ENCODE measurements at places on chromosomes 4 and X.

DNA sequence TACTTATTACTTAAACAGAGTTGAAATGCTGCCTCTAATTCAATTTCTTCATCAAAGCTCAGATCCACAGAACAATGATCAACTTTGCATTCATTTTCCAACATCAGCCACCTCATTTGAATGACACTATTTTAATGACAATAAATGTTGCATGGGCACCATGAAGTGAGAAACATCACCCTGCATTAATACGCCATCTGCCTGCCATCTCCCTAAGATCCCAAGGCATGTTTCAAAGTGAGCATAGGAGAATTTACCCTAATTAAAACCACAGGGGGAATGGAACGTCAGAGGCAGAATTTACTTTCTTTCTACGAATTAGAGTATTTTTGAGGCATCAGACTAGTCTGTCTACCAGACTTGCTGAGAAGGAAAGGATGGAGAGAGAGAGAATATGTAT is 32.7 kb downstream of the NEXMIF start:
- DNase-seq, result no peak

DNA sequence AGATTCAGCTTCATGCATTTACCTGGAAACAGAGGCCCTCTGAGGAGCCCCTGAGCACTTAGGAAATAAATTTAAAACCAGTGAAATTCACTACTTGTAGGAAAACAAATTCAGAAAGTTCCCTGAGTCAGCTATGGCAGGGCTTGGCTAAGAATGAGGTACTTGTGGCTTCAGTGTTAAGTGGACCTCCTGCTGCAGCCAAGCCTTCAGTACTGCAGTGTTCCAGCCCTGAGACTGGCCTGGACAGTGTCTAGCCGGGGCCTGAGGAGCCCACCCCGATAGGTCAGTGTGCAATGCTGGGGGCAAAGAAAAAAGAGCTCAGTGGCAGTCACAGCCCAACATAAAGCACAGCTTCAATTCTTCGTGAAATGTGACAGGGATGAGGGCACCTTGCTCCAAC is 41.9 kb downstream of the F11 start:
- DNase-seq, result no peak

DNA sequence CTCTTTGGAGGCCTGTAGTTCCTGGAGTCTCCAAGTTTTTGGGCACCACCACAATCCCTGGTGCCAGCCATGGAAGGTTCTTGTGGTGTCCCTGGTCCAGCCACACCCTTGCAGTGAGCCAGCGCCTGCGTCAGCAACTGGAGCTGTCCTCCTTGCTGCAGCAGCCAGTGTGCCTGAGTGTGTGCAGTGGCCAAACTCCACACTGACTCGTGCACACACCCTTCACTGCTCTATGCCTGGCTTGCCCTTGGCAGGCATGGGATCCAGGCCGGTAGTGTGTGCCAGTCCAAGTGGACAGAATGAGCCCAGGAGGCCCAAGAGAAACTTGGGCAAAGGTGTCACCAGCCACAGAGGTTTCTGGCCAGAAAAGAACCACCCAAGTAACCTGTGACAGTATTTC is 1074.0 kb downstream of the PCDH18 start:
- no peak for DNase-seq

DNA sequence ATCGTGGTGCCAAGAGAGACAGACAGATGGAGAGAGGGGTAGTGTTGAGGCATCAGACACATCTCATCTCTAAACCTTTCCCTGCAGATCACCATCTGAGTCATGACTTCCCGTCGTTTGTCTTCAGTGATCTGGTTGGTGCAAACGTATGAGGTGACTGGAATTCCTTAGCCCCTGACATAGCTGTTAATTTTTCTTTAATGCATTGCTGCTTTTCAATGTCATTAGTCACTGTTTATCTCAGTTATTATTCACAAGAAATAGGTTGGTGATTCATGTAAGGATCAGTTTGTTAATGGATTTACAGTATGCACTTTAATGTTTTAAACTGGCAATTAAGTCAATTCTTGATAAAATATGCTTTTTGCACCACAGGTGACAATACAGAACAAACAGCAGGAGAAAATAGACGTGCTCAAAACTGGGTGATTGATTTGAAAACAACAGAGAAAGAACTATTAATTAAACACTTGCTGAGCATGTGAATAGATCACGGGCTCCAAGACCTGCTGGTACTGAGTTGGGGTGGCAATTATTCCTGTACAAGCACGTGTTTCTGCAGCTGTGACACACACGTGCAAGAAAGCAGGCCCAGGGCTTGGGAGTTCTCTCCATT is 1.3 kb upstream of the TMEM154 start:
- peak; percentile 90 for DNase-seq

DNA sequence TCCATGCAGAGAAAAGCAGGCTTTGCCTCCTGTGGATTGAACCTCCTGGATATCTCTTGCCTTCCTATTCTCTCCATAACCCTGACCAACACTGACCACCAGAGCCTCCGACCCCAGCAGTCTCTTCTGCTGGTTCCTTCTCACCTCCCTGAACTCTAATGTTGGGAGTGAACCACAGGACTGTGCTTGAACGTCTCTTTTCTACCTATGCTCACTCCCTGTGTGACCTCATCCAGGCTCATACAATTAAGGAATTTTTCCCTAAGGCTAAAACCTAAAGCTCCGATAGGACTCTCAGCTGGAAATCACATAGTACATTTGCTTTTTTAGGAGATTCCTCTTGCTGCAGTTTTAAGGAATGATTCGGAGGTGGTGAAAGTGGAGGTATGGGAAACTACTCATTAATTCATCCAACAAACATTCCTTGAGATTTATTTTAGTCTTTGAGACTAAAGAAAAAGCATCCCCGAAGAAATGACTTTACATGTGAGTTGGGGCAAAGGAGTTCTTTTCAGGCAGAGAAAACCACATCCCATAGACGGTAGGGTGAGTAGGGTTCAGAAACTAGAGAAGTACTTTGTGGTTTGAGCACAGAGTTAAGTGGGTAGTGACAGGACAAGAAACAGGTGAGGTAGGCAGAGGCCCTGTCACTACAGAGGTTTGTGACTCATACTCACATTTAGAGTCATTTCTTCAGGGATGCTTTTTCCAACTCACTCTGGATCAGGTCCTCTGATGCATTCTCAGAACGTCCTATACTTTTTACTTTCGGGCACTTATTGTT is 30.8 kb downstream of the NDNF start:
- DNase-seq, result no peak

DNA sequence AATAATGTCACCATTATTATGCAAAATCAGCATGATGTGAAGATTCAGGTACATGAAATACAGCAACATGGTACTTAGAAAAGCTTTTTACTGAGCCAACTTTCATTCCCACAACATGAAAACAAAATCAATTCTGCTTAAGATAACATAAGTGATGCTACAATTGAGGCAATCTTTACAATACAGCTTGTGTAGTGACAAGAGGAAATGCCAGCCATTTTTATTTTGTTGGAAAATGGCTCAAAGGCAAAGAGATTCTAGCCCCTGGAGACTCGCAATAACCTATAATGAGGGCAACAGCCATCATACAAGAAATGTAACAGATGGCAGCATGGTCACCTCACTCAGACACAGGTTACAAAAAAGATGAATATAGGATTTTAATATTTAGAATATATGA is 560.4 kb downstream of the SPOCK3 start:
- no peak for DNase-seq

GRCh38 chr4:177505171-177505615 is 63.0 kb upstream of the AGA start:
- DNase-seq, result peak; percentile 4

GRCh38 chr4:55157559-55158277 is 32.3 kb upstream of the KDR start:
- no peak for DNase-seq

DNA sequence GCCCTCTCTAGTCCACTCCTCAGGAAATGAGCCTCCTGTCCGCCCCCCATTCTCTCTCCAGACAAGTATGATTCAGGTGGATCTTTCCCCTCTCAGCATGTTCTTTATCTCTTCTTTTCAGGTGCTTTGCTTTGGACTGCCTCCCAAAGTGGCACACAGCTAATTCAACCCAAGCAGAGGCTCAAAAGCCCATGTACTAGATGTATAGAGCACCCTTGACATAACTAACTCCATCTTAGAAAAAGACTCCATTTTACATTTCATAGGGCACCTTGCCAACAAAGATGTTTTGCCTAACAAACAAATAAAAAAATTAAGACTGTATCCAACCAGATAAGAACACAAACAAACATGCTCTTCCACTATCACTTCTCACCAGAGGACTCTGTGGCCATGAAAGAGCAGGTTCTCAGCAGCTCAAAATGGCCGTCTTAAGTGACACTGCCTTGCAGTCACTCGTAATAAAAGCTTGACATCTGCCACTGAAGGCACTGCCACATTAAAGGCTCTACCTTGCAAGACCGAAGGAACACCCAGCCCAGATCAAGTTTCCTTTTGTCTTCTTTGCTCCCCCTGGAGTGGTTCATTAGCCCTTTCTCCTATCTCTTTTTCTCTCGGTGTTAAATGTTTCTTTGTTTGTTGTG is 84.9 kb upstream of the TAB3 start:
- no peak for DNase-seq

DNA sequence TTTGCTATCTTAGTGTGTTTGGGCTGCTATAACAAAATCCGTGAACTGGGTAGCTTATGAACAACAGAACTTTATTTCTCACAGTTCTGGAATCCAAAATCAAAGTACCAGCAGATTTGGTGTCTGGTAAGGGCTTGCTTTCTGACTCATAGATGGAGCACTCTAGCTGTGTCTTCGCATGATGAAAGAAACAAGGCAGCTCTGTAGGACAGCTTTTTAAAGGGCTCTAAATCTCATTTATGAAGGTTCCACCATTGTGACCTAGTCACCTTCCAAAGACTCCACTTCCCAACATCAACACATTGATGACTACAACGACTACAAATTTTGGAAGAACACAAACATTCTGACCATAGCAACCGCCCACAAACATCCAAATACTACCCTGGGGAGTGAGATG is 158.6 kb upstream of the LCORL start:
- DNase-seq, result no peak

DNA sequence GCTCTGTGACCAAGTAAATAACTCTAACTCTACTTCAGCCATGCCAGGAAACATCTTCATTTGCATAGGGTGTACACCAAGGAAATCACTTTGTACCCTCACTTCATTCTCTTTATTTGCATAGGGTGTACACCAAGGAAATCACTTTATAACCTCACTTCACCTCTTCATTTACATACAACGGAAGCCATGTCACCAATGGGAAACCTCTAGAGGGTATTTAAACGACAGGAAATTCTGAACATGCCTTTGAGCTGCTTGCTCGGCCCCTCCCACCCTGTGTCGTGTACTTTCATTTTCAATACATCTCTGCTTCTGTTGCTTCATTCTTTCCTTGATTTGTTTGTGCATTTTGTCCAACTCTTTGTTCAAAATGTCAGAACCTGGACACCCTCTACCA is 848.1 kb upstream of the FRG1 start:
- peak; percentile 55 for DNase-seq

DNA sequence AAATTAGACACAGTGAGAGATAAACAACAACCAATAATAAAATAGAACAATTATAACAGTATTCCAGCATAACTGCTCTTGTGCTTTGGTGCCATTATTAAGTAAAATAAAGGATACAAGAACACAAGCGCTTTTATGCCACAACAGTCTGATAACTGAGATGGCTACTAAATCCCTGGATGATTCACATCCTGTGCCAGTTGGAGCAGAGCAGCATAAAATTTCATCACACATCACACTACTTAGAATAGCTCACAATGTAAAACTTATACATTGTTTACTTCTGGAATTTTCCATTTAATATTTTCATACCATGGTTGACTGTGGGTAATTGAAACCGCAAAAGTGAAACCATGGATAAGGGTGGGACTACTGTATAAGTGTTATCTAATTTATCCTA is 399.9 kb upstream of the CNKSR2 start:
- DNase-seq, result no peak

- DNase-seq, result peak; percentile 57
Measured at GRCh38 chr4:137543198-137543597, 10.9 kb upstream of the PCDH18 start.

GRCh38 chr4:34289489-34289888 is 1954.8 kb downstream of the ARAP2 start:
- no peak for DNase-seq

DNA sequence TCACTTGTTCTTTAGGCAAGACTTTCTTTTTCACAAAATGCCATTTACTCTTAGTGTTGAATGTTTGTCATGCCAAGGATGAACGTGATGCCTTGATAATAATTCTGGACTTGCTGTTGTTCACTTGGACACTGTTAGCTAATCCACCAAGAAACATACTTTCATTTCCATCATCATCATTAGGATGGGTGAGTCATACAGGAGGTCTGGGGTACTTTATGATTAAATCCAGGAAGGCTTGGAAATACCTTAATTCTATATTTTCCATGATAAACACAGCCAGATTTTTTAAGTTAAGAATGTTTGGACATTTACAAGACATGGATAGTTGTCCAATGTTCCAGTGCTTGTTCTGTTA is 260.7 kb upstream of the GIMD1 start:
- no peak for DNase-seq

DNA sequence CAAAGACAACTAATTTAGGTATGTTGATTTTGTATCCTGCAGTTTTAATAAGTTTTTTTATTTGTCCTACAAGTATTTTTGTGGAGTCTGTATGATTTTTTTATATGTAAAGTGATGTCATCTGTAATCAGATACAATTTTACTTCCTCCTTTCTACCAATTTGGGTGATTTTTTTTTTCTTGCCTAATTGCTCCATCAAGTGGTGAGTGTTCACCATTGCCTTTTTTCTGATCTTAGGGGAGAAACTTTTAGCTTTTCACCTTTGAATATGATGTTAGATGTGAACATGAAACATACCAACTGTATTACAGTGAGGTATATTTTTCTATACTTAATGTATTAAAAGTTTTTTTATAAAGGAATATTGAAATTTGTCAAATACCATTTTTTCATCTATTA is 362.3 kb downstream of the PABPC4L start:
- peak; percentile 27 for DNase-seq

GRCh38 chr4:184885602-184886001 is 59.8 kb upstream of the ACSL1 start:
- no peak for DNase-seq

DNA sequence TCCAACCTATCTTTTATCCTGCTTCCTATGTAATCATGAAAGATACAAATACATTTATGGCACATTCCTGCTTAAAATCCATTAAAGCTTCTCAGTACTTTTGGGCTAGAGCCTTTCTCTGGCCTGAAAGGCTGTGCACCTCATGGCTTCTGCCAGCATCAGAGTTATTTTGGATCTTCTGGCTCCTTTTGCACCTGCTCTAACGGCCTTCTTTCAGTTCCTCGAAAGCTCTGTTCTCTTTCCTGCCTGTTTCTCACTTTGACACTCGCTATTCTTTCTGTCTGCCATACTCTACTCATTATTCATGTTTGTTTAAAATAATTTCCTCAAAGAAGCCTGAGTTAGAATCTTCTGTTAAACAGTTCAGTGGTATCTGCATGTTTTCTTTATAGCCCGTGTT is 86.0 kb downstream of the LRP2BP start:
- no peak for DNase-seq

DNA sequence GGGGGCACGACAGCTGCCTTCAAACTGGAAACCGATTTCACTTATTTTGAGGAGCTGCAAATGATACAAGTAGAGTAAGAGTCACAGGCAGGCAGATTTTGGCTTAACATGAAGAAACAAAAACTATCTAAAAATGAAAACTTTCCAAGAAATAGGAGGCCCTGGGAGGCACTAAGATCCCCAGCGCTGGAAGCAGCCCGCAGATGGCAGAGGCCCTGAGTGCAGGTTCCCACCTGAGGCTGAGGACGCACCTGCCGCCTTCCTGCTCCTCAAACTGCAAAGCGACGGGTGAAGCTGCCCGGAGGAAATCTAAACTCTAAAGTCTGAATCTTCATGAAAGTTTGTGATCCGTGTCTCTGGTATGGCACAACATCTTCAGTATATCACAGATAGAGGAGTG is 138.7 kb downstream of the AFAP1 start:
- no peak for DNase-seq

GRCh38 chr4:78355306-78355705 is 196.3 kb upstream of the ANXA3 start:
- no peak for DNase-seq

All from A673 (cell line).